ENCODE measurements at places on chromosomes 16 and 17.

GRCh38 chr17:75181608-75182318 lies 996 bp downstream of the SUMO2 start:
- DNase-seq, result peak; percentile 16

GRCh38 chr16:75402159-75402820 lies 31.0 kb downstream of the CFDP1 start:
- DNase-seq, result no peak

DNA sequence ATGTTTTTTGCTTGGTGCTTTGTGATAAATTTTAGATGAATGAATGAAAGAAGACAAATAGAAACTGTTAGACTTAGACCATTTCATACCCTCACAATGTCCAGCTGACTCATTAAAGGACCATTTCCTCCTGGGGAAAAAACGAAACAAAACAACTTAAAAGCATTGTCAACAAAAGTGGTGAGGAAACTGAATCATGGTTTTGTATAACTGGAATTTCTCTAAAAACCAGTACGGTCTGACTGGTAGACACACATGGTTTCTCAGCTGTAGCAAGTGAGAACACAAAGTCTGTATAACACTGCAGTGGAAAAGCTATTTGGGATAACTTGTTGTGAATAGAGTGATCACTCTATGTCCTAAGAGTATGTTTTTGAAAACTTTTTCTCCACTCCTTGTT lies 5.3 kb upstream of the DDX52 start:
- DNase-seq, result no peak

DNA sequence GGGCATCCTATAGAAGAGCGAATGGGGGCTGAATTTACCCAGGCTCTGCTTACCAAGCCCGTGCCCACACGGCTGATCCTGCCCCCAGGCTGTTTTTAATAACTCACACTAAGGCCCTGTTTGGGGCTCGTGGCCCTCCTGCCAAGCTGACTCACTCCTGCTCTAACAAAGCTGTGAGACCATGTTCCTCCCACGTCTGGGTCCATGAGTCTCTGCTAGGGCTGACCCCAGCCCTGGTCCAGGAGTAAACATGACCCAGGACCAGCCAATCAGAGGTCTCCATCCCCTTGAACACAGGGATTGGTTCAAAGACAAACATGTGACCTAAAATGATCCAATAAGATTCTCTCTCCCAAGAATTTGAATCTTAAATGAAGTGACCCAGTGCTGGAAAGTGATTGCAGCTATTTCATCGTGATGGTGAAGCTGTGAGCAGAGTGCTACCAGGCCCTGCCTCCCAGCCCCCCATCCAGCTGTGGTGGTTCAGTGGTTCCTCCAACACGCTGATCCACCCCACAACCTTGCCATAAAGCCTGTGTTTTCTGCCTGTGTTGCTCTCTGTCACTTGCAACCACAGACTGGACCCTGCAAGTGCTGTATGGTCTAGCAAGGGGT lies 57.2 kb downstream of the C16orf82 start:
- DNase-seq, result no peak
